IMR-90 (cell line): ENCODE measurements at places on chromosomes 2 and 18.

GRCh38 chr2:144405982-144406788 lies 113.7 kb downstream of the ZEB2 start:
- DNase-seq: no peak

- DNase-seq: no peak
Observed at GRCh38 chr2:200220251-200220650, 86.2 kb upstream of the SPATS2L start.

DNA sequence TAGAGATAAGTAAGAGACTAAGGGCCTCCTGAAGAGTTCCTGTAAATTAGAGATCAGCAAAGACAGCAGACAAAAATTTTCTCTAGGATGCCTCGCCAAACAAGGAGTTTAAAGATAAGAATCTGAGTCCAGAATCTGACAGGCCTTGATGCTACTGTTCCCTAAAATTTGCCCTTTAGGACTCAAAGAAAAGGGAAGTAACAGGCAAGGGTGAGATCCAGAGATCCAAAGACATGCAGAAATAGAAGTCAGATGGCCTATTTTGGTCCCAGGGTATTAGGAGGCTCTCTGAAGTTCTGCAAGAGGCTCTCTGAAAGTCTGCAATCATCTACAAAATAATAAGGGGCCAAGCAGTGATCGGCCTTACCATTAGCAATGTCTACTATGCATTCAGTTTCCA lies 33.0 kb downstream of the GALNT5 start:
- DNase-seq: no peak

GRCh38 chr2:206692971-206693370 lies 25.2 kb downstream of the DYTN start:
- no peak for DNase-seq

- DNase-seq: no peak
Observed at GRCh38 chr2:119065146-119065545, 93.4 kb downstream of the C1QL2 start.
